ENCODE measurements at places on chromosomes 12 and 14.

GRCh38 chr14:68333262-68333661 lies 459.6 kb downstream of the ZFP36L1 start:
- no peak for DNase-seq

GRCh38 chr12:28936221-28936620 lies 212.9 kb upstream of the FAR2 start:
- no peak for DNase-seq

GRCh38 chr14:35085441-35085840 lies 36.3 kb downstream of the PPP2R3C start:
- DNase-seq: no peak

GRCh38 chr14:76720382-76720813 lies 40.9 kb upstream of the VASH1 start:
- DNase-seq: no peak

- DNase-seq: peak; percentile 6
These were observed at the start of gene SLC22A17 for GRCh38 chr14:23352506-23353432. Gene SLC22A17 (minus strand): TSS chr14:23352887.

DNA sequence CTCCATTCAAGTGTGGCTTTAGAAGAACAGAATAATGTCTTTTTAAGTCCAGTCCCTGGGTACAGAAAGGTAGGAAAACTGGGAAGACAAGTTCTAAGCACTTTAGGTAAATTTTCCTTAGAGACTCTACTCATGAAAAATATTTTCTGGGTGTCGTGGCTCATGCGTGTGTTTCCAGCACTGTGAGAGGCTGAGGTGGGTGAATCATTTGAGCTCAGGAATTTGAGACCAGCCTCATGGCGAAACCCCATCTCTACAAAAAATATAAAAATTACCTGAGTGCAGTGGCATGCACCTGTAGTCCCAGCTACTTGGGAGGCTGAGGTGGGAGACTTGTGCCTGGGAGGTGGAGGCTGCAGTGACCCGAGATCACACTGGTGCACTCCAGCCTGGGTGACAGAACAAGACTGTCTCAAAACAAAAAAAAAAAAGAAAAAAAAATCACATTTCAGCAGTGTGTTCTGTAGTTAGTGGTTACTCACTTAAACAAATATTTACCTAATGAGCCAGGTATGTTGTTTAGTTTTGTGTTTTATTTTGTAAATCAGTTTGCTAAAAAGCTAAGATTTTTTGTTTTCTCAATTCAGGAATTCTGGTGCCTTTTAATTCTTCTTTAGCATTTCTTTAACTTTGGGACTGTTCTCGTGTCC lies 52.3 kb upstream of the RD3L start:
- DNase-seq: no peak

- DNase-seq: no peak
These were observed 703.6 kb upstream of the FLRT2 start for GRCh38 chr14:84826294-84826693.

- DNase-seq: no peak
These were observed 6.5 kb downstream of the AKT1 start for GRCh38 chr14:104788873-104789663.

GRCh38 chr12:79934281-79935020 lies 446 bp downstream of the PPP1R12A start:
- no peak for DNase-seq

DNA sequence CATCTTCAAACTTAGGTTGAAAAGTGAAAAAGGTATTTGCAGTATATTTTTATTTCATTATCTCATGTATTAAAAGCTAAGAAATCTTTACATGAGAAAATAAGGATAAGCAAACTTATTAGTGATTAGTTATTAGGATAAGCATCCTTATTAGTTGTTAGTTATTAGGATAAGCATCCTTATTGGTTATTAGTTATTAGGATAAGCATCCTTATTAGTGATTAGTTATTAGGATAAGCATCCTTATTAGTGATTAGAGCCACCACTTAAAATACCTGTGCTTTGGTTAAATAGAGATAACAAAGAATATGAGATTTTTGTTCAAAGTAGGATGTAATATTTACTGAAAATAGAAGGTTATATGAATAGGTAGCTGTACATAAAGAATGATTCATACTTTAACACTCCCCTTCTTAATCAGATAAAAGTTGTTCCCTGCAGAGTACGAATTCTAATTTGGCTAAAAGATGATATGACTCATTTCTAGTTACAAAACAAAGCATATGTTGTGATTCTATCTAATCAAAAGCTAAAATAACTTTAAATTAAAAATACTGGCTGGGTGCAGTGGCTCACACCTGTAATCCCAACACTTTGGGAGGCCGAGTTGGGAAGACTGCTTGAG lies 56.4 kb downstream of the KDM5A start:
- DNase-seq: no peak

DNA sequence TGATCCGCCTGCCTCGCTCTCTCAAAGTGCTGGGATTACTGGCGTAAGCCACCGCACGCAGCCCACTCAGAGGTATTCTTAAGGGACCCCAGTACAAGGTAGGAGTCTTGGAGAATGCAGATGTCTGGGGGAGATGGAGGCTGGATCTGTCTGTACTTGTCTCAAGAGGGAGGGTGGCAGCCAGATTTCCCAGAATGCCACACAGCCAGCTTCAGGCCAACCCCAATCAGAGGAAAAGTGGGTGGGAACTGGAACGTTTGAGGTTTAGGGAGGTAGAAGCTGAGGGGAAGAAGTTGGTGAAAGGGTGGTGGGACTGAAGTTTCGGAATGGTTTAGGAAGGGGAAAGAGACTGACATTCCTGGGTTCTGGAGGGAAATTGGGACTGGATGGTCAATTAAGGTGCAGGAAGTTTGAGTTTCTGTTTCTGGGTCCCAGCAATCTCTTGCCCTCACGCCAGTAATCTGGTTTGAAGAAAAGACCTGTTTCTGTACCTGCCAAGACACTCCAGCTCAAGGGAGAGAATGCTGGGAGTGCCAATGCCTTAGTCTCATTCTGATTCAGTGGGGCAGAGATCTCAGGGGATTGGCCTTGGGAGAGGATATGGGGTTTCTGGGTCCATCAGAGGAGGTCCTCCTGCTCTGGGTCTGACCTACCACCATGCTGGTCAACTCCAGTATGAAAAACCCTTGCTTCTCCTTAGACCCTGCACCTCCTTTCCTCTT lies 8.1 kb upstream of the ZNF385A start:
- DNase-seq: no peak

- no peak for DNase-seq
These were observed 102.2 kb downstream of the LLPH start for GRCh38 chr12:66028390-66028789.

DNA sequence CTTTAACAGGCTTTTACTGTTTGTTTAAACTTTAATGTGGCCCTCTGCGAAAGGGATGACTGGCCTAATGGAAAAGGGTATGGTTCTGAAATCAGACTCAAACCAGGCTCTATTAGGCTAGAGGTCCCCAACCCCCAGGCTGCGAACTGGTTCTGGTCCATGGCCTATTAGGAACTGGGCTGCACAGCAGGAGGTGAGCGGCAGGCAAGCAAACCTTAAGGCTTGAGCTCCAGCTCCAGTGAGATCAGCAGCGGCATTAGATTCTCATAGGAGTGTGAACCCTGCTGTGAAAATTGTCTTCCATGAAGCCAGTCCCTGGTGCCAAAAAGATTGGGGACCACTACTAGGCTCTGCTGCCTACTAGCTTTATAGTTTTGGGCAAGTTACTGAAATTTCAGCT lies 11.1 kb downstream of the GALNT4 start:
- DNase-seq: no peak

- no peak for DNase-seq
These were observed 1.8 kb downstream of the SPSB2 start for GRCh38 chr12:6871052-6871957.

DNA sequence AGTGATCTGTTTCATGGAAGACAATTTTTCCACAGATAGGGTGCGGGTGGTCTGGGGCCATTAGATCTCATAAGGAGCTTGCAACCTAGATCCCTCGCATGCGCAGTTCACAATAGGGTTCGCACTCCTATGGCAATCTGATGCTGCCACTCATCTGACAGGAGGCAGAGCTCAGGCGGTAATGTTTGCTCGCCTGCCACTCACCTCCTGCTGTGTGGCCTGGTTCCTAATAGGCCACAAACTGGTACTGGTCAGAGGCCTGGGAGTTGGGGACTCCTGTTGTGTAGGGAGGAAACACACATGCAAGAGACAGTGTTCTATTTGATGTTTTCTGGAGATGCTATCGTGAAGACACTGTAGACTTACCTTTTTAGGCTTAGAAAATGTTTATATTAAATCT lies 77.0 kb upstream of the FGD4 start:
- no peak for DNase-seq

DNA sequence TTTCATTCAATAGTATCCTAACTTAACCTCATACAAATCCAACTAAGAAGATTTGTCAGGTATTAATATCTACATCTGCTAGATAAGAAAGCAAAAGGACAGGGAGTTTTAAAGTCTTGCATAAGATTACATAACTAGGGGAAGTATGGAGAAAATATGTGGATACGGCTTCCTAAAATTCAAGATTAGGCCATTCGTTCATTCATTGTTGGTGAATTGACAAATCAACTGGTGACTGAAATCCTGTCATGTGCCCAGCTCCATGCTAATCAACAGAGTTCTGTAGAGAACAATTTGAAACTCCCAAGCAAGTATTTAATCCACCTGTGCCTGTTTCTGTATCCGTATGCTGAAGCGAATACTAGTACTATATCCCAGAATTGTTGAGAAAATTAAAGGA lies 260.9 kb upstream of the USP15 start:
- no peak for DNase-seq

DNA sequence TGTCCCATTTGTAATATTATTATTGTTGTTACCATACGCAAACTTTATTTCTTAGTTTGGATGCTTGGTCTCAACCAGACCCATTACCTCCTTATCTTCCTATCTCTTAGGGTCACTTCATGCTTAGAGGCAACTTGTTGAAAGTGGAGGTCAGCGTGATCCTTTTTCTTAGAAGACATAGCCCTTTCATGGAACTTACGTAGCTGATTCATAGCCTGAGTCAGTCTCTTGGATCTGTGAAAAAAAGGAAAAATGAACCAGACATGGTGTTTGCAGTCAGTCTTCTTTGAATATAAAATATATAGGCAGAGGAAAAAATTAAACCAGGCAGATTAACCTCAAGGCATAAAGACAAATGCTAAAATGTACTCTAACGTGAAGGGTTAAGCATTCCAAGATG lies 613.7 kb downstream of the DIO2 start:
- no peak for DNase-seq

GRCh38 chr14:48008646-48009045 lies 333.2 kb upstream of the MDGA2 start:
- DNase-seq: no peak

GRCh38 chr14:95481391-95482022 lies 34.9 kb downstream of the SYNE3 start:
- no peak for DNase-seq

DNA sequence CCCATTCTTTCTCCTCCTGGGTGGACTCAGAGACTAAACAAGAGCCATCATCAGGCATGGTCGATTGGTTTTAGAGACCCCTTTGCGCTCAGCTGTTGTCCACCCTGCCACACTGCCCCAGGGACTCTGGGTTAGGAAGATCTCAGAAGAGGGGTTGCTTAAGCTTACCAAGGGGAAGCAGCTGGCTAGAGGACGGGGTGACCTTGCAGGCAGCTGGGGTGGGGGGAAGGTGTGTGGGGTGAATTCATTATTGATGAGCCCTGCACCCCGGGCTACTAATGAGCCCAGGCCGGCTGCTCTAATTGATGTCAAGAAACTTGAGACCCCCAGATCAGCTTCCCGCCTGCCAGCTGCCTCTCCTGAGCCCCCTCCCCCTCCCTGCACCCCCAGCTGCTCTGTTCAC lies 8.7 kb upstream of the ZNF385A start:
- DNase-seq: no peak

DNA sequence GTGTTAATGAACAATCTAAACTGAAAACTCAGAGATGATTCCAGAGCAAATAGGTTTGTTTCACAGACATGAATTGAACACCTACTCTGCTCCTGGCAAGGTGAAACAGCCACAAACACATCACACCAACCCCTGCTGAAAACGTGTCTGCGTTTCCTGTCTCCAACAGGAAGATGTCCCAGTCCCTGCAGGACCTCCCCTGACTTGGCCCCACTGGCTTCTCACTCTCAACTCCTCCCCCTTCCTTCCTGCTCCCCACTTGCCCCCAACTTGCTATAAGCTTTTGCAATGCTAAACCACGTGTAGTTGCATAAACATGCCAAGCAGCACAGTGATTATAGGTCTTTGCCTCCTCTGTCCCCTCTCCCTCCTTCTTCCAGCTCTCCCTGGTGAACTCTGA lies 567.6 kb downstream of the BCL11B start:
- DNase-seq: no peak

DNA sequence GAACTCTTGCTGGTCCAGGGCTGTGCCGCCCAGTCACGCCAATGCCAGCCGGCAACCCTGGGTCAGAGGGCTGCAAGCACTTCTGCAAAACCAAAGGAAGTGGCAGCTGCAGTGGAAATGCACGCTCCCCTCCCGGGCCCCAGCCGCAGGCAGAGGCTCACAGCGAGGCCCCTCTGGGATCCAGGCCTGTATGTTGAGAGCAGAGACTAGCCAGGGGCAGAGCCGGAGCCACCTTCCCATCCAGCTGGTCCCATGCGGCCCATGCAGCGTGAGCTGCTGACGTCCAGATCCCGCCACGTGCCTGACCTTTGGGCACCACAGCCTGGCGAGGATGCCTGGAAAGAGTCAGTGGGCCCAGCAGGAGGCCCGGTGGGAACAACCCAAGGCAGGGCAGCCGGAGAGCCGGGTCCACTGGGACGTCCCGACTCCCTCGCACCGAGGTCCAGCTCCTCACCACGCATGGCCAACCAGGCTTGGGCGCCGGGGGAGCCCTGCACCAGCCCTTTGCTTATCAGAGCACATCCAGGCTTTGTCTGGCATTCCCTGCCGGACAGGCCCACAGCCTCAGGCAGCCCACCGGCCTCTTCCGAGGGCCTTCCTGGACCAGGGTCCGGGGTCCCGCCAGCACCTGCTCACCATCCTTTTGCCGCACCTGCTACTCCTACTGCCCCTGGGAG lies 4.3 kb downstream of the GPR132 start:
- DNase-seq: no peak

GRCh38 chr14:50064993-50065392 lies 51.4 kb downstream of the VCPKMT start:
- DNase-seq: no peak

All from stimulated activated CD4-positive, alpha-beta T cell treated with anti-CD3 and anti-CD28 coated beads, Interleukin-1b, Interleukin-23, amount 100 ng/mL, for 1 hour (primary cell).